ENCODE measurements at places on chromosomes 16 and 17.

DNA sequence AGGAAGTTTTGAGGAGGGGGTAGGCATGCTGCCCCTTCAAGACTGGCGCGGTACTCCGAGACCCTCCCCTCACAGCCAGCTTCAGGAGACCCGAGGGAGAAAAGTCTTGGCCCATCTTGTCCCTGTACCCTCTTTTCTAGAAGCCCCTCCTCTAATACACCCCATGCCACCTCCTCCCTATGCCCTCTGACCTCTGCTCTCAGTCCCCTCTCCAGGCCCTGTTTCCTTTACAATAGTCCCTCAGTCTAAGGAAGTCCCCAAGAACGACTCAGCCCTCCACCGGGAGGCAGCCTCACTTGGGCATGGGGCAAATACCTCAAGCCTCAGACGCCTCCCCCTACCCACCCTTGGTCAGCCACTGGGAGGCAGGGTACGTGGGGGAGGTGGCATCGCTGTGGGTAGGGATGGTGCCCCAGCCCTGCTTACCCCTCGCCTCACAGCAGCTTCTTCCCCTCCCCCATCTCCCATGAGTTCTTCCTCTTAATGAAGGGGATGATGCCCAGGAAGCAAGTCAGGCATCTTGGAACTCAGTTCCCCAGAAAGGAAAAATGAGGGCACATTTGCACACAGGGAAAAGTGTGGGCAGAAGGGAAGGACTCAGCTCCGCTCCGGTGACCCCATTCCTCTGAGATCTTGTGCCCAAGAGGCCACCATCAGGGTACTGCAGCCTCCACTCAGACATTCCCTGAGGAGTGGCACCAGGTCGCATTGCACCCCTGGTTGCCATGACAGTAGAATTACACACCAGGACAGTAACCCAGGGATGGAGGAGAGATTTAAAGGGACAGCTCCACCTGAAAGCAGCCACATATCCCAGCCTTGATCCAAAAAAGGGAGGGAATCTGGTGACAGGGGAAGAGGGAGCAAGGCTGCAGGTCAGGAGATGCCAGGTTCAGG, 6.2 kb downstream of the MPP2 start:
- no peak for DNase-seq

DNA sequence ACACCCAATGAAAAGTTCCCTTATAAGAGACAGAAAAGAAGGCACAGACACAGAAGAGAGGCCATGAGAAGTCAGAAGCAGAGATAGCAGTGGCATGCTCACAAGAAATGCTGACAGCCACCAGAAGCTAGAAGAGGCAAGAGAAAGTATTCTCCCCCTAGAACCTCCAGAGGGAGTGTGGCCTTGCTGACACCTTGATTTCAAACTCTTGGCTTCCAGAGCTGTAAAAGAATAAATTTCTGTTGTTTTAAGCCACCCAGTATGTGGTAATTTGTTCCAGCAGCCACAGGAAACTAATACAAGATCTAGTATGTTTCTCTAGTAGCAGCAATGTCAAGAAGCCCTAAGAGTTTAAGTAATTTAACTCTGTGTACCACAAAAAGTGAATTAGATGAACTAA, 87.2 kb upstream of the NOG start:
- DNase-seq = no peak

DNA sequence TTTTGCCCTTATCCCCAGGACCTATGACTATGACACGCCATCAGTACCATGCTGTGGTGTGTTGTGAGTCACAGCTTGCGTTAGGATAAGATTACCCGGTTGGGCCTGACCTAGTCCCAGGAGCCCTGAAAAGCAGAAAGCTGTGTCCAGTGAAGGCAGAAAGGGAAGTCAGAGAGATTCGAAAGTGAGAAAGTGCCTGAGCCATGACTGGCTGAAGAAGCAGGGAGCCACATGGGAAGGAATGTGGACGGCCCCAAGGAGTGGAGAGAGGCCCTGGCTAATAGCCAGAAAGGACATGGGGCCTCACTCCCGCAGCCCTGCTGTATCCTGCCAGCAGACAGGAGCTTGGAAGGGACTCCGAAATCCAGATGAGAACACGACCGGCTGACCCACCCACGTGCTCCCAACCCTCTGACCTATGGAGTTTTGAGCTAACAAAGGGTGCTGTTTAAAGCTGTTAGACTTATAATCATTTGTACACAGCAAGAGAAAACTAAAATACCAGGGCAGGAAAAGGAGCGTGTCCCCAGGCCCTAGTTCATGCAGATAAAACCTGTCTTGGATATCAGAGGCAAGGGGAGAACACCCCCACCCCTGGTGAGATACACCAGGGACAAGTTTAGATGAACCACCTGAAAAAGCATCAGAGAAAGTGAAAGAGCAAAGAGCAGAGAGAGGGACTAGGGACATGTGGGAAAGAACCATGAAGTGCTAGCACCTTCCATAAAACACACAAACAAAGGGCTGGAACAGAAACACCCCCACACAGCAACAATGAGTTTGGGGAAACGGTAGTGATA, 115.3 kb downstream of the SLC39A11 start:
- no peak for DNase-seq

- DNase-seq = no peak
These were observed 2.7 kb downstream of the WDR45B start for GRCh38 chr17:82645516-82645915.

DNA sequence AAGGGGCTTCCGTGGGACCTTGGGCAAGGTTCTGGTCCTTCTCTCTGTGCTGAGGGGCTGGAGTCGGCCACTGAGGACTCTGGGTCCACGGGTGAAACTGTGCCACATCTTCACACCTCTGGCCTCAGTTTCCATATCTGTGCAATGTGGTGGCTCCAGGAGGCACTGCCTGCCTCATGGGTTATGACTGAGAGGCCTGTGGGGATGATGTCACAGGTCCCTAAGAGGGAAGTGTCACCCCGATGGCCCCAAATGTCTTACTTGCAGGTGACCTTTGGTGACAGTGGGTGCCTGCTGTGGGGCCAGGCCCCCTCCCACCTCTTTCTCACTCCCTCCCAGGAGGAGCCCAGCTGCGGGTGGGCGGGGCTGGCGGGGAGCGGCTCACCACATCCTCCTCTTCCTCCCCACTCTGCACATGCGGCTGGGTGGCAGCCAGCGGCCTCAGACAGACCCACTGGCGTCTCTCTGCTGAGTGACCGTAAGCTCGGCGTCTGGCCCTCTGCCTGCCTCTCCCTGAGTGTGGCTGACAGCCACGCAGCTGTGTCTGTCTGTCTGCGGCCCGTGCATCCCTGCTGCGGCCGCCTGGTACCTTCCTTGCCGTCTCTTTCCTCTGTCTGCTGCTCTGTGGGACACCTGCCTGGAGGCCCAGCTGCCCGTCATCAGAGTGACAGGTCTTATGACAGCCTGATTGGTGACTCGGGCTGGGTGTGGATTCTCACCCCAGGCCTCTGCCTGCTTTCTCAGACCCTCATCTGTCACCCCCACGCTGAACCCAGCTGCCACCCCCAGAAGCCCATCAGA, at the start of gene IL21R:
IL21R (plus strand) TSS at position 407 of the 801 bp plus-strand sequence. CDS start 27,898 bp downstream, outside the sequence.
- no peak for DNase-seq

DNA sequence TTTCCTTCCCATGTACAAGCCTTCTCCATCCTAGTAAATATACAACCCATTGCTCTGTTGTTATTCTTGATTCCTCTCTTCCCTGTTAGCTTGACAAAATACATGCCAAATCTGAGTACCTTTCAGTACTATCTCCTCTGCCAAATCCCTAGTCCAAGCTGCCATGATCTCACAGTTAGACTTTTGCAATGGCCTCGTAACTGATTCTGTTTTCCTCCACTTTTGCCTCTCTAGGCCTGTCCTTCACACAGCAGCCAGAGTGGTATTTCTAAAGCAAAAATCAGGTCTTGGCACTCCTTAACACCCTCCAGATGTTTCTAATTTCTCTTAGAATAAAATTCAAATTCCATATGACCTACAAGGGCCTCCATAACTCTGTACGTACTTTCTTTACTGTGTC, 153.0 kb upstream of the RBL2 start:
- no peak for DNase-seq

- DNase-seq = no peak
These were observed 316.6 kb downstream of the FOXL1 start for GRCh38 chr16:86894925-86895324.

GRCh38 chr16:12436201-12436657, 367.5 kb downstream of the CPPED1 start:
- DNase-seq = peak; percentile 54

GRCh38 chr16:12586701-12587100, 217.0 kb downstream of the CPPED1 start:
- DNase-seq = no peak
